ENCODE measurements at places on chromosomes 13 and 19.
A peak's percentile ranks its signal among the peaks of the same experiment; 100 is the strongest.

DNA sequence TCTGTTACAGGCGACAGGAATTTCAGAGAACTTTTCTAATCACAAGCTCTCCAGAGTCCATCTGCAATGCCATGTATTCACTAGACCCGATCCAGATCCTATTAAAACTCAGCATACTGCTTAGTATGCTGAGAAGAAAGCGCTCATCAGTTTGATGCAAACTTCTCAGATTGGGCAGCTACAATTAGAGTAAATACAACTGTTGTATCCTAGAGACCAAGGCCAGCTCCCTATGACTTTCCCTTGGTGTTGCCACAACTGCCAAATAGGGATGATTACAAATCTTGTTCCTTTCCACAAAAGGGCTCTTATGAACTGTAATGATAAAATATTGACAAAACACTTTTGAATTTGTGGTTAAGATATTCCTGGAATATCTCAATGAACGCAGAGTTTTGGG lies 191.2 kb downstream of the SPRY2 start:
- DNase-seq = no peak

- DNase-seq = no peak
Measured at GRCh38 chr13:94708031-94708859, 4.1 kb downstream of the SOX21 start.

DNA sequence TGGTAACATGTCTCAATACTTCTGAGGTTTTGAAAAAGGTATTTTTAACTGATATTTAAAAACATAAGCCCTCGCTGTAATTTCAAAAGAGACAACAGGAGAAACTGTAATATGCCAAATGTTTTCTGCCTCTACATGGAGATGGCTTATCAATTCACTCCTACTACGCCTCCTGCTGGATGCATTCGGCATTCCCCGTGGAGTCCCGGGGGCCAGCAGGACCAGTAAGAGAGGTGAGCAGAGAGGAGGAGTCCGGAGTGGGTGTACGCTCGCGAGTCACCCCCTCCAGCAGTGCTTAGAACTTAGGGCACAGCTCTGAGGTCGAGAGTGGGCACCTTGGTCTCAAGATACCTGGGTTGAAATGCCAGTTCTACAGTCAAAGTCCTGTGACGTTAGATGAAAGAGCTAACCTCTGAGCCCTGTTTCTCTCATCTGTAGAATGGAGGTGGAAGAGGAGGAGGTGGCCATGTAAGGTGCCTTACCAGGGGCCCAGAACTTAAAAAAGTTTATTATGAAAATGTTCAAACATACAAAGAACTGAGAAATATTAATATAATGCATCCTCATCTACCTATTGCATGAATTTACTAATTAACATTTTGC lies 110.2 kb downstream of the STK24 start:
- no peak for DNase-seq

GRCh38 chr19:12092065-12092867 lies 27.7 kb downstream of the ZNF844 start:
- DNase-seq = peak; percentile 2

GRCh38 chr13:101795460-101795859 lies 343.0 kb downstream of the ITGBL1 start:
- no peak for DNase-seq

- DNase-seq = no peak
Measured at GRCh38 chr13:78784014-78784750, 125.2 kb upstream of the OBI1 start.

DNA sequence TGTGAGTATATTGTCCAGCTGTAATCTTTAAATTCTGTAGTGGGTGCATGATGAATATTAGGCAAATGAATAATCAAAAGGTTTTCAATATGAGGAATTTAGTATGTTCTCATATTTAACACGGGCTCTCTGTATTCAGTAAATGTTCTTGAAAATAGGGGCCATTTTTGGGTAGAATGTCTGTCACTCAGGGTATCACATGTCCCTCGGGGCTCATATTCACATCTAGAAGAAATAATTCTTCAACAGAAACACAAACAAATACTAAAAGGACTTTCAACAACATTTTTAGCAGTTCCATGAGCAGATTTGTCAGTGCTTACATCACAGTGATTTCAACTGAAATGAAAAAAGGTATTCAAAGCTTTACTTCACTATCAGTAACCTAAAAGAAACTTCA lies 1388.4 kb upstream of the MIR17HG start:
- no peak for DNase-seq

GRCh38 chr19:32201211-32201610 lies 144.2 kb upstream of the ZNF507 start:
- DNase-seq = no peak

DNA sequence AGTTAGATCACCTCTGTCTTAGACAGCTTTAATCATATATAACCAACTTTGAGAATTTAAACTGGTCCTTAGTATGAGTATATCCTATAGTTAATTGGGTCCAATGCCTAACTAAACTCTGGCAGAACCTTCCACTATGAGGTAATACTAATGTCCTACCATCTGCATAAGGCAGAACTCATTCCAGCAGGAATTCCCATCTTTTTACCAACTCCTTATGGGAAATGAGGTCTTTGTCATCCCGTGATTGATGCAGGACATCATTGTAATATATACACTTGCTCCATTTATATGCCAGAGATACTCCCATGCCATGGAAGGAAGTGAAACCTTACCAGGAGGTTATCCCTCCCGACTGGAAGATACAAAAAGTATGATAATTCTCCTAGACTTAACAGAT lies 2.8 kb downstream of the KCTD4 start:
- no peak for DNase-seq

DNA sequence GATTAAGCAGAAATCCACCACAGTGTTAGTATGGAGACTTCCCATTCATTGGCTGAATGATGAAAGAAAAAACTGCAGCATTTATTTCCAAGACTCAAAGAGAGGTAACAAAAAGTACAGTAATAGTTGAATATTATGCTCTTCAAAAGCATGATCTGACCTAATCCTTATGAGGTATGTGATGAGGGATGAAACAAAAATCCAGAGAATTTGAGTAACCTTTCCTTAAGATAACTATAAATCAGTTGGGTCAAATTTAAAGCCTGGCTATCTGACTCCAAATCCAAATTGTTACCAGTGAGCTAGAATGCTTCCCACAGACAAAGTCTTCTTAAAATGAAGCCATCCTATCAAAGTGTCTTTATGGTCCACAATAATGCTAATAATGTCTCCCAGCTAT lies 38.1 kb downstream of the NUFIP1 start:
- no peak for DNase-seq

- DNase-seq = peak; percentile 38
Measured at GRCh38 chr19:48490981-48491792, 20.4 kb downstream of the LMTK3 start.

DNA sequence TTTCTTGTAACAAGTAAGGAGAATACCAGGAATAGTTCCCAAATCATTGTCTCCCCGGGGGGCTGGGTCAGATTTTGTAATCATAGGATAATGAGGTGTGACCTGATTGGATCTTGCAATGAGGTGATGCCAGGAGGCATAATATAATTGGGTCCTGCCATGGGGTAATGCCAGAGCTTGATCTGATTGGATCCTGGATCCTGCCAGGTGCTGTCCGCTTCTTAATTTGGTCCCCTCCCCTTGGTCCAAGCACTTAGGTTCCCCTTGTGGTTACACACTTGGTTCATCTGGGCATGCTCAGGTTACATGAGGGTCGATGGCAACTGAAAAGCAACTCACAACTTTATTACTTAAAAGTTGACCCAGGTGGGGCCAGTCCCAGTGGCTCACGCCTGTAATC lies 20.1 kb downstream of the RASL11A start:
- DNase-seq = no peak

- peak; percentile 62 for DNase-seq
Measured at GRCh38 chr13:99371956-99372355, 64.8 kb upstream of the GPR183 start.

DNA sequence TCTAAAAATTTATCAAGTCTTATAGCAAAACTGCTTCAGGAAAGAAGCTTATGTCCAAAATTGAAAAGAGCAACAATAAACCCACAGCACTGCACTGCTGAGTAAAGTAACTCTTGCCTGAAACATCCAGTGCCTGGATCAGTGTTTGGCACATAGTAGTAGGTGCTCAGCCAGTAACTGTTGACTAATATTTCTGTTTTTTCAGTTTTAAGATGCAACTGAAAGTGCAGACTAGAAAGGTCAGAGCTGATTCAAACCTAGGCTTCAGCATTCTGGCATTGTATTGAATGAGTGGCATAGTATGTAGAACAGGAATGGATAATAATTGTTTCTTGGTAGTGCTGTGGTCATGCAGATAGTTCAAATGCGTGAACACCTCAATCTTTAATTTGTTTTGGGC lies 67.6 kb downstream of the UBL3 start:
- DNase-seq = no peak

GRCh38 chr19:2618611-2619010 lies 83.9 kb downstream of the GNG7 start:
- peak; percentile 49 for DNase-seq

- DNase-seq = no peak
Measured at GRCh38 chr13:103018556-103018955, 47.7 kb downstream of the SLC10A2 start.

DNA sequence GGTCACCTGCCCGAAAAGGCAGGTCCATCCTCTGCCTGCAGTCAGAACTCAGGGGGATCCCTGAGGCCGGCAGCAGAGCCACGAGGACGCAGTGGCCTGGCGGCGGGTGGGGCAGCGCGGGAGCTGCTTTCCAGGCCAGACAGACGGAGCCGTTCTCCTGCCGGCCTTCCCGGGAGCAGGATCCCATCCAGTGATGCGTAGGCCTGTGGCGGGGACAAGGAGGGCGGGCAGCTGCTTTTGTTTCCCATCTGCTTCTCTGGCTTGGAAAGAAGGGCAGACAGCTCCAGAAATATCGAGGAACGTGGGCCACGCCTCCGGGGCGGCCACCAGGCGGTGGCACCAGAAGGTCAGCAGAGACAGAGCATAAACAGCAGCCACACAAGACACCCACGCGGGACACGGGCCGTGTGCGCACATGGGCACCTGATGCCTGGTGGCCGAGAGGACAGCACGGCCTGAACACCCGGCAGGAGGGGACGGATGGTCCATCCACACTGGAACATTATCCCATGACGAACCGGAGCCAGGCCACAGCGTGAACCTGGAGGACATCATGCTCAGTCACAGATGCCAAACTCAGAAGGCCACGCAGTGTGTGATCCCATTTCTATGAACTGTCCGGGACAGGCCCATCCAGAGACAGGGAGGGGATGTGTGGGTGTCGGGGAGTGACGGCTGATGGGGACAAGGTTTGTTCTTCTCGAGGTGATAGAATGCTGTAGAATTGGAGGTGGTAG lies 13.9 kb upstream of the MKNK2 start:
- no peak for DNase-seq

- DNase-seq = no peak
Measured at GRCh38 chr13:66528944-66529576, 701.1 kb downstream of the PCDH9 start.
